Left ventricle myocardium inferior (tissue), 1 donor: ENCODE measurements at places on chromosomes 2 and 18. TPM values are rescaled to one million over a fixed set of nuclear protein-coding genes. Genes with fewer than 3 reads are reported as not detected.

DNA sequence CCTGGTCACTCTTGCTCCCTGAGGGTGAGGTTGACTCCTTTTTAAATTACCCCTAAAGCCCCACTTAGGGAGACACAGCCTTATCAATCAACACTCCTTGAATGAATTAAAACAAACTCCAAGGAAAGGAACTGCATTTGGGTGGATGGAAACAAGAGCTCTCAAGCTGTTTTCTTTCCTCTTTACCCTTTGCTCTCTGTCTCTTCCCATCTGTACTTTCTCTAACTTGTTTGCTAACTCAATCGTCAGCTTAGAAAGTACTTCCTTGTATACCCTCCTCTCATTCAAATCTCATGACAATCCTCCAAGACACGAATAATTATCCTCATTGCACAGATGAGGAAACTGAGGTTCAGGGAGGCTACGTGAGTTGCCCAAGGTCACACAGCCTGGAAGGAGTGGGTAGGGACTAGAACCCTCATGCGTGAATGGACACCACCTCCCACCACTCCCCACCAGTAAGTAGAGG is 32.7 kb downstream of the ZFP36L2 start:
- DNase-seq, result no peak

- no peak for DNase-seq
These were observed 1.7 kb upstream of the LCLAT1 start for GRCh38 chr2:30445266-30445821.

Gene TLX2
- total RNA-seq, result not detected

DNA sequence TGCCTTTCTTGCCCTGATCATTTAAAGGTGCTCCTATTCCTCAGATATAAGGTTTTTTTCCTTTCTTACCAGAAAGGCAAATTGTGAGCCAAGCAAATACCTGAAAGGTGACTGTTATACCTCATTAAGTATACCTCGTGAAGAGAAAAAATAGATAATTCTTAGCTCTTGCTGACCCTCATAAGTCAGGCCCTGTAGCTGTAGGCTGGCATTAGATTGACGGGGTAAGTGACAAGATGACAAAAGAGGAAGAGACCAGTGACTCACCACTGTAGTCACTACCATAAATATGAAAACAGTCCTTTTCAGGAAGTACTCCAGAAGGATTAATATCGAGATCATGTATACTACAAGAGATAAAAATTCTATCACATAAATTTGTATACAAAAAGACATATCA is 104.6 kb downstream of the PTPN4 start:
- no peak for DNase-seq

GRCh38 chr2:71536226-71536671 is 82.9 kb downstream of the DYSF start:
- DNase-seq, result no peak

Gene TSHZ1
- total RNA-seq, result 24.6 TPM

Gene SLC66A2
- 27.4 TPM for total RNA-seq

DNA sequence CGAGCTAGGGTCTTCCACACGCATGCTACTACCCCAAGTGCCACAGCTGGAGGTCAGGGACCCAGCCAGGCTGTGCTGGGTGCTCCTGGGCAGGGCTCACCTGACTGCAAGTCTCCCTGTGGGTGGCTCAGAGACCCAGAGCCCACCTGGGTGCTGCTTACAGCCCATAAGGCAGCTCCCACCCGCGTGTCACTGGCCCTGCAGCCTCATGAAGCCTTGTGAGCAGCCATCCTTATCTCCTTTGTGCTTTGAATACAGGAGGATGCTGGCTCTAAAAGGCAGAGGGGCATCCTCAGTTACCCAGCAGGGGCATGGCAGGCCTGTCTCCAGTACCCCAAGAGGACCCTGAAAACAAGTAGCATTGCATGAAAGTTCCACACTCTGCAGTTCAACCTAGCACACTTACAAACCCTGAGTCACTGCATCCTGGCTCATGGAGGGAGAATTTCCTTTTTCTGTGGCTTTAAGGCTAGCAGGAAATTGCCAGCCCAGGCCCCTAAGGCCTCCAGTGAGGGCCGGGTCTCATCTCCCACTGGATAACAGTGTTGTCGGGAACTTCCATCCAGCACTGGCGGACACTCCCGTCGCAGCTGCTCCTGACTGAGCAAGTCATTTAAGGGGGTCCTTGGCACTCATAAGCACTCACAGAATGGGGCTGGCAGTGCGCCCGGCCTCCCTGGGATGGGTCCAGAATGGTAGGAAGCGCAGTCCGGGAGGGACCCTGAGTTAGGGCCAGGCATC is 137.1 kb downstream of the RPIA start:
- DNase-seq, result peak; percentile 65

DNA sequence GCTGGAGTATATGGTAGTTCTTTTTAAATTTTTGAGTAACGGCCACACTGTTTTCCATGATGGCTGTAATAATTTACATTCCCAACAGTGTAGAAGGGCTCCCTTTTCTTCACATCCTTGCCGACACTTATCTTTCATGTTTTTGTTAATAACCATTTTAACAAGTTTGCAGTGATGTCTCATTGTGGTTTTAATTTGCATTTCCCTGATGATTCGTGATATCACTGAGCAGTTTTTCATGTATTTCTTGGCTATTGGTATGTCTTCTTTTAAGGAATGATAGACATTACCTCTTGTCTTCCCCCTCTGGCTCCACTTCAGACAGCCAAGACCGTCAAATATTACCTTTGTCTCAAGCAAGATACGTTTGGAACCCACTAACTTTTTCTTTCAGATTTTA is 371.1 kb upstream of the NRP2 start:
- DNase-seq, result no peak

GRCh38 chr2:155099784-155100183 is 401.3 kb downstream of the KCNJ3 start:
- DNase-seq, result no peak

Gene SCG2
- total RNA-seq, result 0.19 TPM

Gene BIN1
- 15.8 TPM for total RNA-seq

GRCh38 chr2:234363011-234363487 is 133.8 kb downstream of the ARL4C start:
- DNase-seq, result no peak

- no peak for DNase-seq
These were observed 312.6 kb upstream of the GALNT5 start for GRCh38 chr2:156944871-156945270.

Gene SRD5A2
- not detected for total RNA-seq

DNA sequence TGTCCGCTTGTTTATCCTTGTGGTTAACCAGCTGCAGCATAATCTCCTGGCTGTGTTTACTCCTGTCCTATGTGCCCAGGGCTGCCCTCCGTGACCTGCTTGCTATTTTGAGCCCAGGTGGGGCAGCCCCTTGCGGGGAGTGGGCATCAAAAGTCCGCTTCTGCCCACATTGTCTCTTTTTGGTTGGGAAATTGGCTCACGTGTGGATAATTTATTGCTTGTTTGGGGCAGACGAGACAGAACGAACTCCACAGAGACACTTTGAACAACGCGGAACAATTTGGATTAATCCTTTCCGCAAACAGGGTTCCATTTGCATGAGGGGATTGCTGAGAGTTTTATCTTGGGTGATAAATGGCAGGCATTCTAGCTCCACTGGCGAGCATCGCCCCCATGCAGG is 8.1 kb upstream of the CXCR4 start:
- DNase-seq, result no peak

GRCh38 chr2:127700527-127701192 is 637 bp upstream of the SFT2D3 start:
- DNase-seq, result peak; percentile 50

GRCh38 chr18:7023581-7023980 is 94.0 kb downstream of the LAMA1 start:
- DNase-seq, result no peak

Gene MC4R
- total RNA-seq, result not detected

GRCh38 chr2:25996844-25997243 is 14.5 kb upstream of the KIF3C start:
- DNase-seq, result no peak

- no peak for DNase-seq
These were observed 38.1 kb upstream of the RTN4 start for GRCh38 chr2:55088400-55088799.

Gene ING5
- 20.0 TPM for total RNA-seq

Gene TDRD15
- not detected for total RNA-seq

DNA sequence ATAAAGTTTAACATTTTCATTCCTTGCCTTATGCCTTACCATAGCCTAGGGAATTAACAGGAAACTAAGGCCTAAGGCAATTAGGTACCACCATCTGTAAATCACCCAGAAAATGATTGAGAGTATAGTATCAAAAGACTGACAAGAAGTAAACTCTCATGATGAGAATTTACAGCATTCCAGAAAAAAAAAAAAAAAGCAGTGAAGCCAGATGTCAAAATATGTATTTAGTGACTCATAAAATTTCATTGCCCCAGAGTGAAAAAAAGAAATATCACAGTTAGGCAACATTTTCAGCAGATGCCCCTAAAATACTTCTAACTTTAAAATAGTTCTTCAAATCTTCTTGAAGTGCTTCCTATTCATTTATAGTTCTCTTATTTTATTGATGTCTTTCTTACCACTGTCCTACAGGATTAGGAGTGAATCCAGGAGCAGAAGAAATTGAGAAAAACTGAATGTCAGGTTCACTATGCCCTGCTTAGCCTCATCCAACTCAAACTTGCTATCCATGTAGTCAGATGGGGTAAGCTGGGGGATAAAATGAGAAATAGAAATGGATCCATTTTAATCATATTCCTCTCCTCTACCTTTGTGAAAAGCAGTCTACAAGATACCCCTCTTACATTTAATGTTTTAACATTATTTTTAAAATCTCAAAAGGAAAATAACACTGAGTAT is 57.3 kb upstream of the TANK start:
- no peak for DNase-seq

GRCh38 chr2:37795938-37796337 is 124.5 kb upstream of the CDC42EP3 start:
- DNase-seq, result no peak

- DNase-seq, result no peak
These were observed 18.8 kb downstream of the ANKRD29 start for GRCh38 chr18:23643815-23644490.

DNA sequence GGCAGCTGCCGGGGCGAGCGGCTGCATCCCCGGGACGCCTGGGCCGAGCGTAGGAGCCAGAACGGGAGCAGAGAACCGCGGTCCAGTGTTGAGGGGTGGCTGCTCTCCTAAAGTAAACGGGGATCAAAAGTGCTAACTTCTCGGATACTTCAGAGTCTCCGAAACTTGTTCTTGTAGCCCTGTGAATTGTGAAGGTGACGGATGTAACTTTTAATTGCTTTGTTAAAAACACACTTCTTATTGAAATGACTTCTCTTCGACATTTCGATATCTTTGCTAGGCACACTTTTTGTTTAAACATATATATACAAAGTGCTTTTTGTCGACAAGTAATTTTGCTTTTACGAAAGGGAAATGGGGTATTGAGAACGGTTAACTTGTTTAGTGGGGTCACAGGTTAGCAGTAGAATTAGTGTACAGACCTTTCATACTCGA is 540 bp downstream of the ATP9B start:
- peak; percentile 29 for DNase-seq

- peak; percentile 22 for DNase-seq
These were observed 90.1 kb downstream of the NFATC1 start for GRCh38 chr18:79485788-79486355.

GRCh38 chr2:98771721-98772524 is 41.0 kb upstream of the MGAT4A start:
- no peak for DNase-seq

DNA sequence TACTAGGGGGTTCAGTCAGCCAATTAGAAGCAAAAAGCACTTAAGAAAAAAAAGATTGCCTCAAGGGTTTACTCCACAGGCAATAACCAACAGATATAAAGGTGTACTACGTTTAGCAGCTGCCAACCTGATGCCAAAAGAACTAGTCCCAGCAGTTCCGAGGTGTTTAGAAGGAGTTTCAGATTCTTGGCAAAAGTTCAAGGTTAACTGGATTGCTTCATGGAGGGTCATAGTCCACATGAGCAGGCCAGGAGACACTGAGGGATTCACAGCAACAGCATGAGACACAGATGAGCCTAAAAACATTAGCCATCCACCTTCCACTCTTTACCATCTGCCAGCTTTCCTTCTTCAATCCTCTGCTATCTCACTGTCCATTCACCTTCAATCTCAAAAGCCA is 4.9 kb upstream of the DNAH7 start:
- no peak for DNase-seq
